Transverse colon (tissue), 4 donors: ENCODE measurements at places on chromosomes 3 and 15. TPM values are rescaled to one million over a fixed set of nuclear protein-coding genes. Genes with fewer than 3 reads are reported as not detected.

Gene CYP1A2
- total RNA-seq, result not detected

DNA sequence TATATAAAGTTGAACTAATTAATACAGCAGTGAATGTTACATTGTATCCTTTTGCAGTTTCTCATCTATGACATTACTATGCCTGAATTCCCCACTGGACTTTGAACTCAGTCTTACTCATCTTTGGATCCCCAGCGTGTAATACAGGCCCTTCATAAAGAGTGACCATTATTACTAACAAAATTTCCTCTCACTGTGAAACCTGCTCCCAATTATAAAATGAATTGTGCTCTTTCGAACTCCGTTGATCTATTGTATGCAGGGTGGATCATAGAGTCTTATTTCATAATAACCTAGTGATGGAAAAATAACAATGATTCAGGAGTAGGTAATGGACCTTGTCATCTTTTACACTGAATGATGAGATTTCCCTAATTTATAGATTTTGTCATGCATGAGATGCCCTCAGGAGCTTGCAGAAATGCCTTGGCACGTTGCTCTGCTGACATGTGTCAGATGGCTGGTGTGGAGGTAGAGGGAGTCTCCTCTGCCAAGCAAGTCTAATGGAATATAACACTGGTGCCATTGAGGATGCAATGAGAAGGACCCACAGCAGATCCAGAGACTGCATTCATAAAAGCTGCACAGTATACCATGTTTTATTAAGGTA lies 25.5 kb downstream of the B3GNT5 start:
- no peak for DNase-seq
- H3K4me3 ChIP-seq, result no peak overlapping the region
- no peaks in the 10 kb centered on the region for H3K36me3 ChIP-seq
- no peaks in the 10 kb centered on the region for H3K27me3 ChIP-seq

DNA sequence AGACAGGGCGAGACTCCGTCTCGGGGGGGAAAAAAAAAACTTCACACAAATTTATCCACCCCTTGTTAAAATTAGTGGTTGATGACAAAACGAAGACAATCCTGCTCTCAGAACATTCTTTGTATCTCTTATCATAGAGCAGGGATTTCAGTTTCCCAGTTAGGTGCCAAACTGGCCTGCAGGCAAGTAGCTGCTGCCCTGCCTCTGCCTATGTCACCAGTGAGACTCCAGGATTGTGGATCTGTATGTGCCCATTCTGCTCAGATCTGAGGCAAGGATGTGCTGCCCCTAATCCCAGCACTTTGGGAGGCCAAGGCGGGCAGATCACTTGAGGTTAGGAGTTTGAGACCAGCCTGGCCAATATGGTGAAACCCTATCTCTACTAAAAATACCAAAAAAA lies 54.4 kb downstream of the IQGAP1 start:
- peaks cover 31% of the 10 kb centered on the region for H3K36me3 ChIP-seq
- H3K4me1 ChIP-seq, result peaks cover 12% of the 10 kb centered on the region
- no peak overlapping the region for H3K4me3 ChIP-seq
- no peak overlapping the region for H3K27ac ChIP-seq

GRCh38 chr3:171396048-171396447 lies 64.2 kb downstream of the TNIK start:
- no peak for DNase-seq
- H3K27me3 ChIP-seq, result no peaks in the 10 kb centered on the region
- no peaks in the 10 kb centered on the region for H3K36me3 ChIP-seq
- H3K4me1 ChIP-seq, result no peaks in the 10 kb centered on the region
- no peak overlapping the region for H3K27ac ChIP-seq

DNA sequence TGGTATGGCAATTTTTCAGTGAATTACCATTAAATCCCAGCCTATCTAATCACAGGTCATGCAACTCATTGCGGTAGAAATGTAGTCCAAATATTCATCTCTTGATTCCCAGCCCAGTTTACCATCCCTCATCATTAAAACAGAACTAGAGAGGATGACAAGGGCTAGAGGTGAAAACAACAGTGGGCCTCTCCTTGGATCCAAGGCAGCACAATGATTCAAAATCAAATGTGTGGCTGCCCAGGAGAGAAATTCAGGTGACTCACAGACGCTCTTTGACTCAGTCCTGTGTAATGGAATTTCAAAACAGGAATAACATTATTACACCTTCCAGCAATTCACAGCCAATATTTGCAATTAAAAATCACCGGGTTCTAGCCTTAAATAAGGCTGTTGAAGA lies 246.5 kb downstream of the TBL1XR1 start:
- H3K4me3 ChIP-seq, result no peak overlapping the region
- no peaks in the 10 kb centered on the region for H3K27me3 ChIP-seq
- no peak for DNase-seq
- H3K27ac ChIP-seq, result no peak overlapping the region

GRCh38 chr3:177357352-177358090 lies 160.2 kb upstream of the TBL1XR1 start:
- peaks cover 36% of the 10 kb centered on the region for H3K4me1 ChIP-seq
- peak overlapping the region; percentile 93 for H3K27ac ChIP-seq
- no peak overlapping the region for H3K4me3 ChIP-seq
- H3K36me3 ChIP-seq, result no peaks in the 10 kb centered on the region

DNA sequence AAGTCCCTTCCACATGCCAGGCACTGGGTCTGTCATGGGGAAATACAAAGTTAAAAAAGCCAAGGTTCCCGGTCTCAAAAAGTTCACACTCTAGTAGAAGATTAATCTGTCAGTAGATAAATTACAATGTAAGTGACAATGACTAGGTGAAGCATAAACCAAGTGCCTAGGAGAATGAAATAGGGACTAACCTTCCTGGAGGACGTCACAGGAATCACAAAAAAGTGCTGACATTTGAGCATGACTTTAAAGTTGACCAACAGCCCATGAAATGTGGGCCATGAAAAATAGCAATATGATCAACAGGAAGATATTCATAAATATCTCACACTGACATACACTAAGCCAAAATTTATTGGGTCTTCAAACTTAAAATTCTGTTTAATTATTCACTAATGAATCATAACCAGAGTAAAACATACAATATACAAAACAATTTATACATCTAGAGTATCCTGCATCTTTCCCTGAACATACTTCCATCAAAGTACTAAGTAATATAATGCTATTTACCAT lies 20.0 kb downstream of the COPS2 start:
- no peak for DNase-seq
- no peak overlapping the region for H3K27ac ChIP-seq
- peaks cover 3% of the 10 kb centered on the region for H3K4me1 ChIP-seq

- DNase-seq, result no peak
- no peaks in the 10 kb centered on the region for H3K27me3 ChIP-seq
Observed at GRCh38 chr3:12388185-12388584, 96.1 kb upstream of the TSEN2 start.

- H3K27ac ChIP-seq, result peak overlapping the region; percentile 82
- peaks cover 56% of the 10 kb centered on the region for H3K4me1 ChIP-seq
- H3K36me3 ChIP-seq, result peaks cover 15% of the 10 kb centered on the region
- DNase-seq, result peak; percentile 43
- H3K27me3 ChIP-seq, result no peaks in the 10 kb centered on the region
- H3K4me3 ChIP-seq, result no peak overlapping the region
Observed at GRCh38 chr3:172315401-172316091, 132.7 kb downstream of the GHSR start.

- H3K4me3 ChIP-seq, result no peak overlapping the region
- no peak for DNase-seq
- no peaks in the 10 kb centered on the region for H3K36me3 ChIP-seq
- no peak overlapping the region for H3K27ac ChIP-seq
- H3K4me1 ChIP-seq, result no peaks in the 10 kb centered on the region
- no peaks in the 10 kb centered on the region for H3K27me3 ChIP-seq
Observed at GRCh38 chr3:50743643-50744042, 68.9 kb downstream of the DOCK3 start.

- H3K27ac ChIP-seq, result no peak overlapping the region
- no peak for DNase-seq
- H3K4me1 ChIP-seq, result peaks cover 30% of the 10 kb centered on the region
Observed at GRCh38 chr3:184259396-184259877, 1.9 kb downstream of the CAMK2N2 start.

GRCh38 chr3:24196526-24196925 lies 251.4 kb downstream of the NR1D2 start:
- H3K36me3 ChIP-seq, result no peaks in the 10 kb centered on the region
- H3K27me3 ChIP-seq, result no peaks in the 10 kb centered on the region
- DNase-seq, result no peak
- no peak overlapping the region for H3K4me3 ChIP-seq
- H3K27ac ChIP-seq, result no peak overlapping the region

GRCh38 chr3:45858809-45859543 lies 17.1 kb upstream of the LZTFL1 start:
- no peak overlapping the region for H3K4me3 ChIP-seq
- no peaks in the 10 kb centered on the region for H3K4me1 ChIP-seq
- no peaks in the 10 kb centered on the region for H3K36me3 ChIP-seq

- H3K4me1 ChIP-seq, result peaks cover 19% of the 10 kb centered on the region
- H3K27ac ChIP-seq, result no peak overlapping the region
- no peaks in the 10 kb centered on the region for H3K27me3 ChIP-seq
- no peaks in the 10 kb centered on the region for H3K36me3 ChIP-seq
- no peak for DNase-seq
Observed at GRCh38 chr15:75366163-75366562, 2.2 kb downstream of the MAN2C1 start.

Gene CYP8B1
- not detected for total RNA-seq

GRCh38 chr15:60970246-60971170 lies 258.6 kb downstream of the RORA start:
- no peaks in the 10 kb centered on the region for H3K36me3 ChIP-seq
- H3K4me1 ChIP-seq, result peaks cover 7% of the 10 kb centered on the region
- no peak for DNase-seq
- no peak overlapping the region for H3K27ac ChIP-seq
- H3K4me3 ChIP-seq, result no peak overlapping the region

Gene RBM5
- total RNA-seq, result 391 TPM

Gene GOLGA6L4
- 0.75 TPM for total RNA-seq
